ENCODE measurements at places on chromosomes 3 and 15.

GRCh38 chr3:142150271-142150670, 927 bp upstream of the TFDP2 start:
- DNase-seq: no peak

DNA sequence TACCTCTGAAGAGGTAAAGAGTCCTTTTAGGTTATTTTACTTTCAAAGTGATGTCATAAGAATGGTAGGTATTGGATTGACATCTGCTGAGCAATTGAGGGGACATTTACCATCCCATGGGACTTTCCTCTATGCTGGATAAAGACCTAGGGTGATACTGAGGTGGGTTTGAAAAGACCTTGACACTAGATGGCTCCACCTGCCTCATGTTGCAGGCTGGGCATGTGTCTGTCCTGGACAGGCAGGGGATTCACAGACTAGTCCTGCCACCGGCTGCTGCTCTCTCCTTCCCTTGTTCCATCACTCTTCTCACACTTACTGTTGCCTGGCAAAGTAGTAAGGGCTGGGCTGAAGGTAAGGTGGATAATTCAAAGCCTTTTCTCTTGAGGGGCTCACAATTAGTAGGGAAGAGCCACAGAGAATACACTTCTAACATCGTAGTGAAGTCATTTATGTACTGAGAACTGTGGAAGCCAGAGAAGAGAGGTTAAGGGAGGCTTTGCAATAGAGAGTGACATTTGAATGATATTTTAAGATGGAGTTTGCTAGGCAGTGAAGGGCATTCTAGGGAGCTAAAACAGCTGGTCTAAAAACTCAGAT, 27.7 kb downstream of the TRAK1 start:
- no peak for DNase-seq

- no peak for DNase-seq
Measured at GRCh38 chr3:65265511-65265910, 577.7 kb upstream of the ADAMTS9 start.

GRCh38 chr3:114418107-114418506, 124.3 kb downstream of the TIGIT start:
- no peak for DNase-seq

- no peak for DNase-seq
Measured at GRCh38 chr15:101145362-101145761, 106.5 kb downstream of the CHSY1 start.

GRCh38 chr15:75109736-75110130, 86.3 kb downstream of the PPCDC start:
- DNase-seq: no peak

GRCh38 chr3:189361103-189361835, 189.5 kb downstream of the TPRG1 start:
- no peak for DNase-seq

GRCh38 chr3:128603811-128604775, 46.5 kb downstream of the RPN1 start:
- DNase-seq: no peak

- no peak for DNase-seq
Measured at GRCh38 chr15:53710906-53711305, 48.6 kb downstream of the WDR72 start.

- no peak for DNase-seq
Measured at GRCh38 chr3:49153349-49153912, 12.7 kb downstream of the CCDC71 start.

GRCh38 chr3:172148241-172148640, 108.9 kb downstream of the FNDC3B start:
- no peak for DNase-seq

- peak; percentile 91 for DNase-seq
Measured at GRCh38 chr3:190862209-190863118, at the start of gene GMNC. Gene GMNC (minus strand): TSS chr3:190862694. CDS start chr3:190862615, 79 bp downstream.

DNA sequence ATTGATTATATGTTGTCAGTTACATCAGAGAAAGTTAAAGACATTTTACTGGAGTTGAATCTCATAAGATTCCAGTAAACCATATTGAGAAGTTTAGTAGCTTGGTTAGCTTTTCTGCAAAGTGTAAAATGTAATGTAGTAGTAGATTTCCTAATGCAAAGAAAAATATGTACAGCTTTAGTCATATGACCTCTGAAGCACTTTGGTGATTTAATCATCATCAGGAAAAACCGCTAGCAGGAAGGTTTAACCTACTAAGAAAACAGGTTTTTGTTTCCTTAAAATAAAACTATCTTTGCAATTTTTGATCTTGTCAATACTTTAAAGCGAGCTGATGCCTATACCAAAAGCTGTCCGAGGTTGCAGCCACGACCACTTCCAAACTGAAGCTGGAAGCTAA, 364.6 kb upstream of the ZNF385D start:
- DNase-seq: no peak

DNA sequence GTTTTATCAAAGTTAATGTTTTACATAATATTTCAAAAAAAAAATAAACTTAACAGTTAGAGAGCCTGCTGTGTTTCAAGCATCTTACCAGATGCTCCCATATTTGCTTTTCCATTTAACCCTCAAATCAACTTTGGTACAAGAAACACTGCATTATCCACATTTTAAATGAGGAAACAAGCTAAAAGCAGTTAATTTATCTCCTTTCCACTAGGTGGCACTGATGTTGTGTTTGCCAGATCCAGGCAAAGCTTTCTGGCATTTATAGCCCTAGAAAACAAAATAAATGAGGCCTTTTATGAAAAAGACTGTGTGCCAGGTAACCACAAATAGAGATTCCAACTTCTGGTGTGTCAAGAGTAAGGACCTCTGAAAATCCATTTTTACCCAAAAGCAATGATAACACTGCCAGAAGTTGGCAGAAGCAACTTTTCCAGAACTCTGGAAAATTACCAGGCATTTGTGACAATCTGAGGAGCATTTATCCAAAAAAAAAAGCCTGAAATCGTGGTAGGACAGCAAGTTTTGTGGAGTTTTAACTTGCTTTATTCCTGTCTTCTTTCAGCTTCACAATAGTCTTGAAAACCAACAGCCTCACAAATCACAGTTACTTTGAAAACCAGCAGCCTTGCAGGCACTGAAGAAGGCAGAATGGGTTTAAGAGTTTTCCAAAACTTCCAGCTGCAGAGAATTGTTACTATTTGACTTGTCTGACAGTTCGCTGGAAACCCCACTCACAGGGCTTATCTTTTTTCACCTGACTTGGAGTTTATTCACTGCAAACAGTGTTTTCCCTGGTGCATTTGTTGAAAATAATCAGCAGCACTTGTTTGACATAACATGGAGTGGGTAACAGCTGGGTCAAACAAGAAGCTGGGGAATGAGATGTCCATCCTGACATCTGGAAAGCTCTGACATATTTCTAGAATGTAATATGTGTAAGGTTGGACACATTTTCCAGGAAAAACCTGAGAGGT, 9.2 kb downstream of the FAM162A start:
- no peak for DNase-seq

- DNase-seq: no peak
Measured at GRCh38 chr3:124206225-124207055, 214.5 kb upstream of the ROPN1 start.

DNA sequence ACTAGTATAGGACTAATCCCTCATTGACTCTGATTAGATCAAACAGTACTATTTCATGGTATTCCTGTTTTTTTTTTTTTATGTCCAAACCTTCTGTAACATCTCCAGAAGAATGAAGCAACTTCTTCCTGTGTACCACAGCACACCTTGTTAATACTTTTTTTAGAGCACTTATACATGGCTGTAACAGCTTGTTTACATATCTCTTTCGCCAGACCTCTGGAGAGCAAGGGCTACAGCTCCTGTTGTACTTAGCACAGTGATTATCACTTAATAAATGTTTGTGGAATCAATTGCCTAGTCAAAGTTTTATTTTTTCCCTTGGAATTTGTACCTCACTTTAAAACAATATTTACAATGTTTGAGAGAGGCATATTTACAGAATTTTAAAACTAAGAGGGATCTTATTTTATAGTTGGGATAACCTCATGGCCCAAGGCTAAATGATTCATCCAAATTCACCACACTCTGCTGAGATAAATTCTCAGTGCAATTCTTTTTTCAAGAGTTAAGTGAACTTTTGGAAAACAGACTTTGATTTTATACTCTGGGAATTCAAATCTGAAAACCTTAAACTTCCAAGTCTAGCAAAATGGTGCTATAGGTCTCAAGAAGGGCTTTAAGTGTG, 9.2 kb upstream of the GATM start:
- no peak for DNase-seq

DNA sequence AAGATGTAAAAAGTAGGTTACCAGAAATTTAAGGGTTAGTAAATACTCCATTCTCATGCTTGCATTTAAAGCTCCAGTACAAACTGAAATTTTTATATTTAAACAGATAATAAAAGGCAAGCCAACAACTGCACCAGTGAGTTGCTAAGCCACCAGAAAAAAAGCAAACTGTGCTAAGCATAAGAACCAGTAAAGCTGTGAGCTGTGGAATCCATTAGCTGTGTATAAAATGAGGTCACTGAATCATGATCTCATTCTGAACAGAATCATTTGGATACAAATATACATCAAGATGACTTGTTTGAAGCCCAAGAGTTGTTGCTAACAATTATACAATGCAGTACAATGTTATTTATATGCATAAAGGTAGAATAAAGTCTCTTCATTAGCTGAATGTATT, 1312.2 kb downstream of the SI start:
- DNase-seq: no peak

DNA sequence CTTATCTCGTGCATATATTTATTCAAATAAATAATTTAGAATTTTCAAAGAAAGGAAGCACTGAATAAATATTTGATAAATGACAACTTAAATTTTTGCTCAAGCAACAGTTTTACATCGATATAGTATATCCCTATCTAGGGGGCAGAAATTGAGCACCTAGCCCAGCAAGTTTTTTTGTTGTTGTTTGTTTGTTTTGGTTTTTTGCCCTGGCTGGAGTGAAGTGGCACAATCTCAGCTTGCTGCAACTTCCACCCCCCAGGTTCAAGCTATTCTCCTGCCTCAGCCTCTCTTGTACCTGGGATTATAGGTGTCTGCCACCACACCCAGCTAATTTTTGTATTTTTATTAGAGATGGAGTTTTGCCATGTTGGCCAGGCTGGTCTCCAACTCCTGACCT, 42.4 kb downstream of the OIP5 start:
- DNase-seq: no peak

GRCh38 chr3:189184566-189184965, 12.8 kb downstream of the TPRG1 start:
- DNase-seq: no peak

- peak; percentile 67 for DNase-seq
Measured at GRCh38 chr15:96321639-96322535, 8.6 kb upstream of the NR2F2 start.

DNA sequence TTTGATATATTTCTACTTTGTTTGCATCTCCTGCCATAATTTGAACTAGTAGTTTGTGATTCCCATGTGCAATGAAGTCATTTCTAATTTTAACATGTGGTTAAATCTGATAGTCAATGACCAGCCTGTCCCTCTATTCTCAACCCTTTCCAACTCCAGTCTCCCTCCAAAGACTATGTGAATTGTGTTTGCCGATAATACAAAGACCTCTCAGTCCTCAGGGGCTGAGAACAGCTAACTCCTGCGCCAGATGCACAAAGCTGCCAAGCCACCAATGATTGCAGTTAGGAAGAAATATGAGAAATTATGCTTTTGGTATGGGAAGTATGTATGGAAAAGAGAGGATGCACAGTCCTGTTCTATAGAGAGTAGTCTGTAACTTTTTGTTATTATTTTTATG, 54.0 kb downstream of the KCNH8 start:
- DNase-seq: no peak

DNA sequence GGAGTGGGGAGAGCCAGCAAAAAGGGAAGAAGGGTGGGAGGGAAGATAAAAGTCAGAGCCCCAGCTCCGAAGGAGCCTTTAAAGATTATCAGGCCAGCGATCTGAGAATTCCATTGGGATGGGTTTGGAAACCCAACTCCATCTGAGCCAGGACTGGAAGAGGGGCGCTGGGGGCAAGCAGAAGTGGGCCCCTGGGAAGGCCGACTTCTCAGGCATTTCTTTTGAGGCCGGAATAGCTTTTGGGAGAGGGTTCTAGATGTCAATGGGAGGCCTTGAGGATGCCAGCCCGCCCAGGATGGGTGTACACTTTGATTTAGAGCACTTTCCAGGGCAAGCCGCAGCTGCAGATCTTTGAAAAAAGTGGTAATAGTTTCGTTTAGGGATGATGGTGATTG, 6.6 kb upstream of the SOX2 start:
- DNase-seq: no peak

GRCh38 chr3:36486009-36486795, 105.9 kb downstream of the STAC start:
- no peak for DNase-seq

DNA sequence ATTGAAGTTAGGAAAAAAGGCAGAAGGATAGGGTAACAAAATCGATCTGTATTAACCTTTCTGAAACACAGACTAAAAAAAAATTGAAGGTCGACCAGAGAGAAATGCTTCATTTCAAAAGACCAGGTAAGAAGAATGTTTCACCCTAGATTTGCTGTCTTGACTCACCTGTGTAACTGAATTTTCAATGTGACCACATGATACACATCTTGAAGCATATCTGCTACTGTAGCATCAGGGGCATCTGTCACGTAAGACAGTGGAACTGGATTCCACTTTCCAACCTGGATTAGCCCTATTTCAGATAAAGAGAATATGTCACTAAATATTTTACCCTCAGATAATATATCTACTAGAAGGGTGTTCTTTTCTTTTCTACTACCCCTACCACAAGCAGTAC, 9.3 kb downstream of the SATB1 start:
- DNase-seq: no peak

- DNase-seq: no peak
Measured at GRCh38 chr3:31522152-31522551, 10.6 kb upstream of the STT3B start.

DNA sequence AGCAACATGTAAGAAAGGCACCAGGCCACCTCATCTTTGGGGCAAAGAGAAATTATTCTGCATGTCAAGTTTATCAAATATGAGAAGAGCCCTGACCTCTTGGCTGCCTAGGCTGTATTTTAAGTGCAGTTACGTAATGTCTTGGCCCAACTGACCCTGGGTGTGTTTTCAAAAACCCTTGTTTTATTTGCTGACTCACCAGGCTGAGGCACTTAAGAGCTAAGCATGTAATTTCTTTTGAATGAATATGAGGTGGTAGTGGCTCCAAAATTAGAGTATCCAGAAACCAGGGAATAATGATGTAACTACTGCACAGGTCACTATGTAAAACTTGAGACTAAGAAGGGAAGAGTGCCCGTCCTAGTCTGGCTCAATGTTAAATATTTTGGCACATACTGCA, 24.3 kb downstream of the PGPEP1L start:
- no peak for DNase-seq

GRCh38 chr3:109187390-109187789, 50.9 kb downstream of the C3orf85 start:
- DNase-seq: no peak

DNA sequence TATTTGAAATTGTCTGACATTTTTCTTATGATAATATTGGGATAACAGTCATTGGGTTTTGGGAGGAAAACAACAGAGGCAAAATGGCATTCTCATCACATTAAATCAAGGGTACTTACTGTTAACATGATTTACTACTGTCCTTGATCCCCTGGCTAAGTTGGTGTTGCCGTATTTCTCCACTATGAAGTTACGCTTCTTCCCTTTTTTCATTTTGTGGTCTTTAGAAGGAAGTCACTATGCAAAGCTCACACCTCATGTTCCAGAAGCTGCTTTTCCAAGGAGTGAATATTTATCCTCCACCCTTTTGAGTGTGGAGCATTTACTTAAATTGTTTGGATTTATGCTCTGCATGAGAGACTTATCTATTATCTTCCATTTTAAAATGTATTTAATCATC, 63.7 kb downstream of the ALCAM start:
- no peak for DNase-seq

- no peak for DNase-seq
Measured at GRCh38 chr15:99983171-99983885, 250.1 kb upstream of the LYSMD4 start.

- no peak for DNase-seq
Measured at GRCh38 chr3:153590051-153590450, 428.0 kb downstream of the RAP2B start.

Data from upper lobe of right lung (tissue), 1 donor.